Testis (tissue), 5 donors: ENCODE measurements at places on chromosomes 6 and 20.

GRCh38 chr6:13429406-13429753, 58.0 kb downstream of the GFOD1 start:
- DNase-seq = no peak

- no peak for DNase-seq
Observed at GRCh38 chr6:118152524-118152923, 245.5 kb downstream of the SLC35F1 start.

- no peak for DNase-seq
Observed at GRCh38 chr6:156867121-156867520, 89.9 kb downstream of the ARID1B start.

DNA sequence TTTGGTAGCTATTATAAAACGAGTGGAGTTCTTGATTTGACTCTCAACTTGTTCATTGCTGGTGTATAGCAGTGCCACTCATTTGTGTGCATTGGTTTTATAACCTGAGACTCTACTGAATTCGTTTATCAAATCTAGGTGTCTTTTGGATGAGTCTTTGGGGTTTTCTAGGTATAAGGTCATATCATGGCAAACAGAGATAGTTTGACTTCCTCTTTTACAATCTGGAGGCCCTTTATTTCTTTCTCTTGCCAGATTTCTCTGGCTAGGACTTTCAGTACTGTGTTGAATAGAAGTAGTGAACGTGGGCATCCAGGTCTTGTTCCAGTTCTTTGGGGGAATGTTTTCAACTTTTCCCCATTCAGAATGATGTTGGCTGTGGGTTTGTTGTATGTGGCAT, 38.8 kb downstream of the SUMO4 start:
- DNase-seq = no peak

DNA sequence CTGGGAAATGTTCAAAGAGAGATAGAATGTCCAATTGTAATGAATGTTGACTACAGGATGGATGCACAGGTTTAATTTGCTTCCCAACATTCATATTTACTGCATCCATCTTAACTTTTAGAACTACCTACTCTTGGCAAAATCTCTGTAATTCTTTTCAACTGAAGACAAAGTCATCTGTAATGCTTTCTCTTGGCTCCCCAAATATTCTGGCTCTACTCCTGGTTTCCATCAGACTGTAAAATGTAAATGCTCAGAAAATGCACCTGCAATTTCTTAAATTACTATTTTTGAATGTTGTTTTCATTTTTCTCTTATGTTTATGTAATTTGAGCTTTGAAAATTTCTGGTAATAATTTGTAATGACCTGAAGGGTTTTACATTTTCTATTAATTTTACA, 480.8 kb upstream of the IMPG1 start:
- no peak for DNase-seq

- no peak for DNase-seq
Observed at GRCh38 chr20:507006-507758, 36.4 kb downstream of the CSNK2A1 start.

DNA sequence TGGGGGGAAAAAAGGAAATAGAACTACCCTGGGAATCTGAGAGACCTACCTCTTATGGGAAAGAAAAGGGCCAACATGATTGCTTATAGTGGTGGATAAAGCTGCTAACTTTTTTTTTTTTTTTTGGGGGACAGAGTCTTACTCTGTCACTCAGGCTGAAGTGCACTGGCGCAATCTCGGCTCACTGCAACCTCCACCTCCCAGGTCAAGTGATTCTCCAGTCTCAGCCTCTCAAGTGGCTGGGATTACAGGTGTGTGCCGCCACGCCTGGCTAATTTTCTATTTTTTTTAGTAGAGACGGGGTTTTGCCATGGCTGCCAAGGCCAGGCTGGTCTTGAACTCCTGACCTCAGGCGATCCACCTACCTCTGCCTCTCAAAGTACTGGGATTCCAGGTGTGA, 39.5 kb upstream of the TBC1D22B start:
- DNase-seq = no peak

- no peak for DNase-seq
Observed at GRCh38 chr6:12911427-12911826, 194.9 kb downstream of the PHACTR1 start.

DNA sequence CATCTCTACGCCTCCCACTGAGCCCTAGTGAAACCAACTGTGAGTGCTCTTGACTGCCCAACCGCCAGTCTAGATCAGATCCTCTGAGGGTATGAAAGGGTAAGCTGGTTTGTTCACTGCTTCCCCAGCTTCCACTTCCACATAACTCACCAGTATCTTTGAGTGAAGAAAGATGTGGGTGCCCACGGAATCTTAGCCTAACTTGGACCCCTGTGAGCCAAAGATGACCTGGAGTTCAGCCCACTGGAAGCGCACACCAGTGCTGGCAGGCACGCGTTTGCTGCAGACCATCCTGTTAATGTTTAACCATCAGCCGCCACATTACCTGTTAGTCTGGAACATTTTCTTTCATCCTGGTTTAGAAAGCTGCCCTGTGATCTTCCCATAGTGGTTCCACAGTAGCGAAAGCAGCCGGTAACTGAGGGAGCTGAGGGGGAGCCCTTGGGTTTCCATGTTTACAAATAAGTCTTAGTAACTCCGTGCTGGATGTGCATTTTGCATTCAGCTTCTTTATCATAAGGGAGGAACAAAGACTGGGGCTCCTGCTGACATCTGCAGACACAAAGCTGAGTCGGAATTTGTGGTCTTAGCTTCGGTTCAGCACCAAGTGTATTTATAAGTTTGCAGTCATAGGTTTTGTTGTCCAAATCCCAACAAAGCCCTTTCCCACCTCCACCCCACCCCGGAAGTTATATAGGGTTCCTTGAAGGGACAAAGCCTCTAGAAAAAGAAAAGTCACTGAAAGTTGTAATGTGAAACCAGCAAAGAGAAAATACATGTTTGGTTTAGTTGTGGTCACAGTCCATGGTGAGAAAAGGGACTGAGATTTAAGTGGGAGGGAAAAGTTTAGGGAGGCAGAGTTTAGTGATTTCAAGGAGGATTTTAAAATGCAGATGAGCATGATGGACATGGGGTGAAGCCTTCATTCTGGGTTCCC, 71.0 kb downstream of the SSR1 start:
- no peak for DNase-seq

- DNase-seq = no peak
Observed at GRCh38 chr6:153623496-153623895, 415.5 kb upstream of the OPRM1 start.

- DNase-seq = no peak
Observed at GRCh38 chr6:167337675-167338449, 13.0 kb downstream of the TTLL2 start.

DNA sequence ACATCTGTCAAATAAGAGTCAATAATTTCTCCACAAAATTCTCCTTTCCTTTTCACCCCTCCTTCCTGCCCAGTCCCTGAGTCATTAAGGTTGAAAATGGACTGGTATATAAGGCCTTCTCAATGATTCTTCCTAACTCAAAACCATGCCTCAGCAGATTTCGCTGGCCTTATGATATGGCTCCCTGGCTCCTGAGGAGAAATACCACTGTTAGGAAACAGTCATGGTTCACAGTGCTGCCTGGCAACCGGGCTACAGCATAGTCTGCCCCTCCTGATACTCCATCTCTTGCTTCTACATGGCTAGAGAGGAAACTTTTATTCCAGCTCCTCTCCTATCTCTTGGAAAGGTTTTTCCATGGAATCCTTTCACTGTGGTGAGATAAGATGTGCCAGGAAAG, 4.7 kb downstream of the UBE2J1 start:
- no peak for DNase-seq

DNA sequence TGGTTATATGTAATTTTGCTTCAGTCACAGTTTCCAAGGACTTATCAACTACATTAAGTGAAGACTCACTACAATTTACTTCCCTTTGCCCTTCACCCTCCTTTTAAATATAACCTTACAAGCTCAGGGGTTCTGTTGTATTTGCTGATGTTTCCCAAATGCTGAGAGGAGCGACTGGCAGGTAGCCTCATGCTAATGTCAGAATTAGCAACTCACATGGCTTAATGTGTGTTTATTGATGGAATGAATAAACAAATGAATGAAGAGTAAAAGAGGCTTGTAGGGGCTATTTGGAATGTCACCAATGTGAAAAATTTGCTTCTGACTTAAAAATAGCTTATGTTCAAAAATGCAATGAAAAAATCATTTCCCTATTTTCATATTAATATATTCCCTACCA, 41.4 kb upstream of the MAP7 start:
- no peak for DNase-seq

DNA sequence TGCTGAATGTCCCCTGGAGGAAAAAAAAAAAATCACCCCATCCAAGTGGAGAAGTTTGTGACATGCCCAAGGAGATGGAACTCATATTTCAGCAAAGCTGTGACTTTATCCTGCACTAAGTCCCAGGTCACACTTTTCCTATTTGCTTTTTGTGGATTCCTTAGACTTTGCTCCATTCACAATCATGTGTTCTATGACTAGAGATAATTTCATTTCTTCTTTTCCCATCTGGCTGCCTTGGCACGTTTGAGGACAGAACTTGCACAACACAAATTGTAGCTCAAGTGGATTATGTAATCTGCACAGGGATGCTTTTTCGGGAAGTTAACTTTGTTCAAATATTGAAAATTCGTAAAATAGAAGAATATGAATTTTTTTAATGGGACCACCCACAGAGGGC, 100.7 kb upstream of the PTPN1 start:
- DNase-seq = peak; percentile 45

DNA sequence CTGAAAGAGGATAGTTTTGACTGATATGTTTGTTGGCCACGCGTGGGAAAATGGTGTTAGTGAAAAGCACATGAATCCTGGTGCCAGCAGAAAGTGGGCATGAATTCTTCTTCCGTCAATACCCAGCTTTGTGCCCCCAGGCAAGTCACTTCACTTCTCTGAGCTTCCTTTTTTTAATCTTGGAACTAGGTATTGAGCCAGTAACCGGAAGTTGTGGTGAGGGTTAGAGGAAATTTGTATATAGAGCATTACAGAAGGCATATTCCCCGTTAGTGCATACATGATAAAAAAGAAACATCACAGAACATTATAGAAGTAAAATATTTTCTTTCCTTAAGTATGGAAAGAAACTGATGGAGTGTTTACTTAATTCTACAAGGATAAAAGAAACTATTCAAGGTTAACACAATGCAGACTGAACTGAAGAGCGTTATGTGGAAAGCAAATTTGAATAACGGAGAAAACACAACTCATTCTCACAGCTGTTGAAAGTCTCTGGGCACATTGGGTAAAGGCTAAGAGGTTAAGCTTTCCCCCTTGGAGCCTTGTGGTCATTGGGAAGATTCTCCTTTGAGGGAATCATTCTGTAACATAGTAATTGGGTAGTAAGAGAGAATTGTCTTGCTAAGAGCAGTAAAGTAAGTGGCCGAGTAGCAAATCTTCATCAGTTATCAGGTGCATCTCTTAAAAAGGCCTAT, 223.1 kb downstream of the BCAS1 start:
- no peak for DNase-seq

DNA sequence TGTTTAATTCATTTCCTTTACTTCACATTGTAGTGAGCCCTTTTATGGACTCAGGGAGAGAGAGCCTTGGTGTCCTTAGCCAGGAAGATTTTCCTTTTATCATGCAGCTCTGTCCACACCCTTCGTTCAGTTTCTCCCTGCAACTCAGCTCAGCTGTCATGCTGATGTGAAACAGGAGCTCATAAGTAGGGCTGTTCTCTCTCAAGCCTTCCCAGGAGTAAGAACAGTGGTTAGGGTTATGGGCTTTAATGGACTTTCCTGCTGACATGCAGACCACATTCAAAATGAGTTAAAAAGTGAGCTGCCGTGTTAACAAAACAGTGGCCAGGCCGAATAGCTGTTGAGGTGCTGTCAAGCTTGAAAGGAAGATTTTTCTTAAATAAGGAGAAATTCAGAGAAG, 104.1 kb downstream of the BCKDHB start:
- DNase-seq = peak; percentile 25

GRCh38 chr20:11769825-11770224, 147.9 kb upstream of the BTBD3 start:
- no peak for DNase-seq

- no peak for DNase-seq
Observed at GRCh38 chr6:5359417-5359816, 98.1 kb downstream of the FARS2 start.

DNA sequence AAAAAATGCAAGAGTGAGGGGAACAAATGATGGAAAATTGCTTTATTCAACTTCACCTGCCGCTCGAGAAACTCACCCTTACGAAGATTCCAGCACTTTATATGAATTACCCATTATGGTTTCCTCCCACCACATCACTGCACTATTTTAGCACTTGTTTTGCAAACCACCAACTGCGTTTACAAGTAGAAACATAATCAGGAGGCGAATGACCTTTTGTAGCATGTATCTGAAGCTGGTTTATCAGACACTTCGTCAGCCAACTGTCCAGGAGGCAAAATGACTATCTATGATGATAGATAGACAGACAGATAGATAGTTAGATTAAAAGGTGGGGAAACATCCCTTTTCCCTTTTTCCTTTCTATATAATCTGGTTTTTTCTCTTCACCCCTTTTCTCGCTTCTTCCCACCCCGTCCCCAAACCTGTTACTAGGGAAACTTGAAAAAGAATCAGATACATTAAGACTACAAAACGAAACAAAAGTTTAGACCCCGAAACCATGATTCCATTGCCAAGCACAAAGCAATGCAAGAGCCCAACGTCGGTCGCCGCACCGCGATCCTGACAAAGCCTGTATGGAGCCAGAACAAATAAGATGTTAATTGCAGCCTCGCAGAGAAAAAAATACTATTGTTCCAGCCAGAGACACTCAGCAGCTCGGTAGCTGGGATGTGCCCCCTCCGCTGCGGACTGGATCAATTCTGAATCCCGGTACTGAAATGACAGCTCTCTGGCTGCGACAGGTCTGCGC, 933 bp upstream of the ADGRB3 start:
- no peak for DNase-seq

- no peak for DNase-seq
Observed at GRCh38 chr6:68973066-68973465, 338.0 kb downstream of the ADGRB3 start.

GRCh38 chr6:43748765-43749164, 21.2 kb upstream of the VEGFA start:
- no peak for DNase-seq
